ENCODE measurements at places on chromosomes 13 and 19.

DNA sequence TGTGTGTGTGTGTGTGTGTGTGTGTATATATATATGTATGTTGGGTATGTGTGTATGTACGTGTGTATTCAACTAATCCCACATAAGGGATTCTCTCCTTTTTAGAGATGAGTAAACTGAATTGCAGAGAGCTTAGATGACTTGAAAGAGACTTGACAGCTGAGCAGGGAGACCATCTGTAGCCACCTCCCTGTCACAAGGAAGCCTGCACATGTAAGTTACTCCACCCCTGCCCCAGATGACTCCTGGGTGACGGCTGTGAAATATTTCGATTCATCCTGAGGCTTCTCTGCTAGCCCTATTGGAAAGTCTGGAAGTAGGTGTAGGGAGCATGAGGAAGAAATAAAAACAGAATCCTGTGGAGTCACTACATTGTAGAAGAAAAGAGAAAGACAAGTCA is 480.4 kb downstream of the FOXO1 start:
- H3K4me3 ChIP-seq = no peak overlapping the region
- H3K36me3 ChIP-seq = no peaks in the 10 kb centered on the region
- peaks cover 30% of the 10 kb centered on the region for H3K4me1 ChIP-seq
- no peaks in the 10 kb centered on the region for H3K27me3 ChIP-seq

DNA sequence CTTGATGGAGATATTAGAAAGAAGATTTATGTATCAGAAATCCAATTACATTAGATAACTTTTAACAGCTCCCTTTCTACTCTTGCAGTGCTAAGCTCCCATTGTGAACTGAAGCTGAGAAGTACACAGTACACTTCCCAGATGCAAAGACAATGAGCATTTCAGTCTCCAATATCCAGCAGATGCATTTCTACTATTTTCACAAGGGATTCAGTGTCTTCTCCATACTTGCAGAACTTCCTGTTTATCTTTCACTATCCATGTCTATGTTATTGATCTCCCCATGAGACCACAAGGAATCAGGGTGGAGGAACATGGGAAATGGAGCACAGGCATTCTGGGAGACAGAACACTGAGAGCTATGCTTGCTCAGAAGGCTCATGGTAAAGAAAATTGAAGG is 207.5 kb downstream of the ENOX1 start:
- H3K27me3 ChIP-seq = no peaks in the 10 kb centered on the region
- H3K36me3 ChIP-seq = no peaks in the 10 kb centered on the region
- H3K4me1 ChIP-seq = peaks cover 3% of the 10 kb centered on the region
- no peak overlapping the region for H3K4me3 ChIP-seq
- no peak overlapping the region for H3K27ac ChIP-seq

GRCh38 chr13:40200273-40200978 is 466.0 kb downstream of the FOXO1 start:
- no peaks in the 10 kb centered on the region for H3K27me3 ChIP-seq
- no peak overlapping the region for H3K4me3 ChIP-seq
- no peak for DNase-seq
- no peaks in the 10 kb centered on the region for H3K4me1 ChIP-seq

- H3K4me3 ChIP-seq = peak overlapping the region; percentile 44
- peak overlapping the region; percentile 51 for H3K27ac ChIP-seq
- peak; percentile 40 for DNase-seq
- H3K27me3 ChIP-seq = peaks cover 67% of the 10 kb centered on the region
- peaks cover 46% of the 10 kb centered on the region for H3K4me1 ChIP-seq
Measured at GRCh38 chr19:45952686-45953505, 20.8 kb downstream of the NOVA2 start.

DNA sequence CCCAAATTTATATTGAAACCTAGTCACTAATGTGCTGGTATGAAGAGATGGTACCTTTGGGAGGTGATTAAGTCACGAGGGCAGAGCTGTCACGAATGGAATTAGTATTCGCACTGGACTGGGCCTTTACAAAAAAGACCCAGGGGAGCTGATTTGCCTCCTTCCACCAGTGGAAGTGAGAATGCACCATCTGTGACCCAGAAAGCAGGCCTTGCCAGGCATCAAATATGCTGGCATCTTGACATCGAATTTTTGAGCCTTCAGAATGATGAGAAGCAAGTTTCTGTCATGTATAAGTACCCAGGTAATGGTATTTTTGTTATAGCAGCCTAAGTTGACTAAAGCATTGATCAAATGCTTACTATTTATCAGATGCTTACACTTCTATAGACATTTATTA is 373.6 kb downstream of the FGF14 start:
- peaks cover 4% of the 10 kb centered on the region for H3K4me1 ChIP-seq
- no peak for DNase-seq
- H3K27ac ChIP-seq = no peak overlapping the region
- H3K36me3 ChIP-seq = no peaks in the 10 kb centered on the region
